ENCODE measurements at places on chromosomes 1 and 21.

DNA sequence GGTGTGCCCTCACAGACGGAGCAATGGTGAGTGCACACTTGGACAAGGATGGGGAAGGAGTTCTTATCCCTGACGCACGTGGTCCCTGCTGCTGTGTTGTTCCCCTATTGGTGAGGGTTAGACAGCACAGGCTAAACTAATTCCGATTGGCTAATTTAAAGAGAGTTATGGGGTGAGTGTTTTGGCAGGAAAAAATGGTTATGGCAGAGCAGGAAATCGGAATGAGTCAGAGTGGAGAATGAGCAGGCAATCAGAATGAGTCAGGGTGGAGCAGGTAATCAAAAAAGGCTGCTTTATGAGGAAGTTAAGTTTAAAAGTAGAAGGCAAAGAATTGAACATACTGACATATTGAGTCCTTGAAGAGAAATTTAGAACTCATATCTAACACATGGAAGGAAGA lies 100.5 kb downstream of the NGF start:
- DNase-seq: no peak

DNA sequence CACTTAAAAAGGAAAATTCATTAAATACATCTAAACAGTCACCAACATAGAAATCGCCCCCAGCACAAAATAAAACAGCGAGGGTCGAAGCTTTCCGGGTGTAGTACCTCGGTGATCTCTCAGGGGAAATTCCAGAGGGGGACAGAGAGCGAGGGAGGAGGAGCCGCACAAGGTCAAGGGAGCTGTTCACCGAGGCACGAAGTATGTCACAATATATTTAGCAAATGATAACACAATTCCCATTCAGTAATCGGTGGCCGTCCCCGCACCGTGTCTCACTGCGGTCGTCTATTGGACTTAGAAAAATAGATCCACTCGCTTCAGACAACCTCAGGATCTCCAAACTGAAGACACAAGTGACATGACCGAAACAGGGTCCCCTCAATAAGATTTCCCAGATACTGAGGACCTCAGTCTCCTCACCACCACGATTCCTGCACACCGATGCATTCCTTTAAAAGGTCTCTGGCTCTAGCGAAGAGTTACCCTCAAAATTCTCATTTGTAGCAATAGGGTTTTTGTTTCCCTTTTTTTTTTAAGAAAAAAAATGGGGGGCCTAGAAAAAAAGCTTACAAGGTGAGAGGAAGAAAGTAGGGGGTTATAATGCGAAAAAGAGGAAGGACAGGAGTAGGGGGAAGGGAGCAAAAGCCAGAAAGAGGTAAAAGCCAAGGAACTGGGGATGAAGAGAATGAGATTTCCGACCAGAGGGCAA lies 1.1 kb downstream of the LPGAT1 start:
- no peak for DNase-seq

GRCh38 chr1:214004014-214004413 lies 16.2 kb downstream of the PROX1 start:
- DNase-seq: no peak

GRCh38 chr1:24939675-24940193 lies 9.7 kb upstream of the RUNX3 start:
- DNase-seq: no peak

DNA sequence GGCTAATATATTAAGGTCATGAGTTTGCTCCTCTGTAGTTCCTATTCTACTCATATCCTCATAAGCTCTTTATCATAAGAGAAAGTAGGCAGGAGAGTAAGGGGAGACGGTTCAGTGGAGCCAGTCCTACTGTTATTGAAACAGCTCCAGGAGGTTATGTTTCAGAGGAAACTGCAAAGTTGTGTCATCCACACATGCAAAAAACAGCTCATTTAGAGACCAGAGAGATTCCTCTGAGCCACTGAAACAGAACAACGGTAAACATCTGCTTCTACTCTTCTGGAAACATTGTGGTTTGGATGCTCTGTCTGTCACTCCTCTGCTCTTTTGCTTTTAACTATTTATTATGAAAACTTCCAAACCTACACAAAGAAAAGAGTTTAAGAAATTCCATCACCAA lies 66.3 kb upstream of the PPP2R5A start:
- no peak for DNase-seq

DNA sequence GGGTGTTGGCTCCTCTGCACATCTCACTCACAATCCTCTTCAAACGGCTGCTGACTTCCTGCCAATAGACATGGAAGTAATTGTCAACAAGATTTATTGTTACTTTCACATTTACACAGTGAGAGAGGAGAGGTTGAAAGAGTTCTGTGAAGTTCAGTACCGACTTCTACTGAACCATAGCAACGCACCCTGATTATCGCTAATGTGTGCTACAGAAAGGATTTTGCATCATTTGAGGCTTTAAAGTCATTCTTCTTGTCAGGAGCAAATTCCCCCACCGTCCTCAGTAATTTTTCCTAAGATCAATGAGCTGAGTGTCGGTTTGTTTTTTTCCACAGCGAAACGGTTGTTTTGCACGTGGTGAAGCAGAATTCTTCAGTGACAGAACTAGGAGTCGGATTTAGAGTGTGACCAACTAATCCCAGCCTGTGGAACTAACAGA lies 361.0 kb downstream of the ADGRL2 start:
- no peak for DNase-seq

DNA sequence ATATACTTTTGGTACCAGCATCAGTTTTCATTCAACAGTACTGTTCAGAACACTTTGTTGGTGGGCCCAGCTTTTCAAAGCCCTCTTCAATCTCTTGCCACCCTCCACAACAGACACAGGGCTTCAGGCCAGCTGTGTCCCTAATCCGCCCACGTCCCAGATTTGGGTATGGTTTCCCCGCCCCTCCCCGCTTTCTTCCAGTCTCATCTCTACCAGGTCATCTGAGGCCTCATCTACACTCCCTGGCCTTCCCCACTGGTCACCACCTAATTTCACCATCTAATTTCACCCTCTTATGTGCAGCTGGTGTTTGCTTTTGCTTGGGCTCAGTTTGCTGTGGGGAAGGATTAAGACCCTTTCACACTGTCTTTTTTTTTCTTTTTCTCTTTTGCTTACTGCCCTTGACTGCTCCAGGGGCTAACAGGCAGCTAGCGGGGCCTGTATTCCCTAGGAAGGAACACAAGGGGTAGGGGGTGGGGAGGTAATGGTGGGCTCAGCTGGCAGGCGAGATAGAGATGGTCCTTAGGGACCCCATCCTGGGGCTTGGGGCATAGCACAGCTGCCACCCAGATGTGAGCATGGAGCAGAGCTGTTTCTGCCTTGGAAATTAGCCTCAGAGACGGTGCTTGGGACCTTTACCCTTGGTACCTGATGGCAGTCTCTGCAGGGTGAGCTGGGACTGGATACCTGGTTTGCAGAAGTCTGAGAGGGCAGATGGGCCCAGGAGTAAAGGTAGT lies 3.8 kb upstream of the EPB41 start:
- no peak for DNase-seq

DNA sequence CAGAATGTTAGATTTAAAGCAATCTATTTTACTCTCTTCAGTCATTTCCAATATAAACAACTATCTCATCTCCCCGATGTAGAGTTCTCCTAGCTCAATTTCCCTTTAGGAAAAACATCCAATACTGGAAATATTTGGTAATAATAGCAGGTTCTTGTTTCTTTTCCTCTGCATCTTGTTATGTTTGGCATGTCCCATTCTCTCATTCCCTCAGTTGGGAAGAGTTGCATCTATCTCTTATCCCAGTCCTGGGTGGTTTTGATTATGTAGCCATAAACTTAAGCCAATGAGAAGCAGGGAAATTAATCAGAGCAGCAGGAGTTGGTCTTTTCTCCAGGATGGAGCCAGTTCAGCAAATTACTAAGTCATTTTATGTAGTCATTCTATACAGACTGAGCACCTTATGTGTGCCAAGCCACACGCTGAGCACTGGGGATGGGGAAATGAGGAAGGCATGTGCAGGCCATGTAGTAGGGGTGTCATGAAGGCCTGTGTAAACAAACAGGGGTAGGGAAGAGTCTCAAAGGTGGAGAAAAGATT lies 418.2 kb upstream of the NFIA start:
- no peak for DNase-seq

DNA sequence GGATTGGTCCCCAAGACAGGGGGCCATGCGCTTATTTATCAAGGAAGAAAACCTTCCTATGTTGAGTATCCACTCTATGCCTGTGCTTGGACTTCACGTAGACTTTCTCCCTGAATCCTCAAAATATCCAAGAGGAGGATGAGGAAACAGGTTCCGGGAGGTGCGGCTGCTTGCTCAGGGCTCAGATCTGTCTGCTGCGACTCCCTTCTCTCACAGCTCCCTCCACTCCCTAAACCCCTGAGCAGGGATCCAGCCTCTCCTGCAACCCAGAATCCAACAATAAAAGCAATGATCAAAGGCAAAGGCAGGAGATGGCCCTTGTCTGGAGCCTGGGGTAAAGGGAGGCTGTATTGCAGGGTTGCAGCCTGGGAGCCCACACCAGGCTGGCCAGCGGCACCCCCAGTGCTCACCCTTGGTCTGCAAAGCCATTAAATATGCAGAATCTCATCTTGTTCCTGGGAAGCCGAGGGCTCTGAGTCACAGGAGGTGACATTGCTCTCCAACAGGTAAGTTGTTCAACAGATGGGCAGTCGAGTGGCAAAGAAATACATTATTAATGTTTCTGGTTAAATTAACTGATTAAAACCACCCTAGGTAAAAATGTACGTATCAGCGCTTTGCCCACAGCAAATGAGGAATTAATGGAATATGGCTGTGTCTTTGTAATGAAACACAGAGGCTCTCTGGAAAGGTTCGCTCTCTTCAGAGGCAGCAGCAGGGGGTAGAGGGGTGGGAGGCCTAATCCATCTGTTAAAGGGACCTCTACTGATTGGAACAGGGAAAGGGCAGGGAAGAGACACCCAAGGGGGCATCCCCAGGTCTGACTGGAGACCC lies 111.5 kb downstream of the GRIK3 start:
- no peak for DNase-seq

GRCh38 chr1:59046730-59047157 lies 250.2 kb upstream of the FGGY start:
- no peak for DNase-seq

DNA sequence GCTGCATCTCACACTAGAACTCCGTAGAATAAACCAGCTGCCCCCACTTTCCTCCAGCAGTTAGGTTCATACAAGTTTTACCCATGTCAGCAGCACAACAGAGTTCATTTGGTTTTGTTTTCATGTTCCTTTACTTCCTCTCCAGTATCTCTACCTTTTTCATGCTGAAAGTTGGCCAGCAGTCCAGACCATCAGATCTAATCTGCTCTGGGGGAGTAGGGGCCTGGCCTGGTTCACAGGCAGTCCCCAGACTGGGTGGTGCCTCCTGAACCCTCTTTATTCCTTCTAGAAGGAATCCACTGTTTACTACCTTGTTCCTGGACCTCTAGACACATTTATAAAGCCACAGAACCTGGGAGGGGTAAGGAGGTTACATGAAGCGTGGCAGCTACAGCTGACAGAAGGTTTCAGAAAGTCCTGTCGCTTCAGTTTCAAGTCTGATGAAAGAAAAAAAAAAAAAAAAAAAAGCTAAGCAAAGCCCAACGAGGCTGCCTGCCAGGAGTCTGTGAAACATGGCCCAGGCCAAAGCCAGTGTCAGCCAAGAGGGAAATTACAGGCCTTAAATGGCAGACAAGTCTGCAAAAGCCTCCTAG lies 184.6 kb upstream of the JUN start:
- peak; percentile 26 for DNase-seq

GRCh38 chr21:29025328-29025713 lies 853 bp downstream of the USP16 start:
- DNase-seq: no peak

GRCh38 chr1:117271959-117272358 lies 61.2 kb upstream of the VTCN1 start:
- no peak for DNase-seq

GRCh38 chr1:110593902-110594301 lies 12.3 kb downstream of the KCNA2 start:
- no peak for DNase-seq

DNA sequence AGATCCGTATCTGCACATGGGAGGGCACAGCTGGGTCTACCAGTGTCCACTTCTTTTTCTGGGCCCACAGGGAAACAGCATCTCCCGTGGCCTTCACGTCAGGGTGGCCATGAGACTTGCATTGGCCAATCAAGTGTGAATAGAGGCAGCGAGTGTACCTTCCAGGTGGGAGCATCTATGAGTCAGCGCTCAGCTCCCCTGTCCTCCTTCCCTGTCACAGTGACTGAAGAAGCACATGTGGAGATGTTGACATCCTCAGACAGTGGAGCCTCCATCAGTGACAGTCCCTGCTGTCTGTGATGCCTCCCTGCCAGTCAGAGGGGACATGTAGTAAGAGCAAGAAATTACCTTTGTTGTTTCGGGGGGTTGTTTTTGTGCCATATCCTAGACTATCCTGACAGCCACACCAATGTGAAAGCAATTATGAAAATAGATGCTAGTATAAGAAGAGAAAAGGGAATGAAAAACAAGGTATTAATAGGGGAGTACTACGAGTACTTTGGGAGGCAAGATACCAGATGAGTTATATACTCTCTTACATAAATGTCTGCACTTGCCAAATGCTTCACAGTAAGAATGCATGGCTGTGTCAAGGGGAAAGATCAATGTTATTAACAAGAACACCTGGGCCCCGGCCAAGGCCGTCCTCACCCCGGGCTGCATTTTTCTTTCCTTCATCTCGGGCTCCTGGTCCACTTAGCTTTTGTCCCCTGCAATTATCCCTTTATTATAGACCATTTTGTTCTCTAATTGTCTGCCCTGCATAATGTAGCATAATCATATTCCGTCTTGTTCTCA lies 86.0 kb downstream of the MATN1 start:
- no peak for DNase-seq

DNA sequence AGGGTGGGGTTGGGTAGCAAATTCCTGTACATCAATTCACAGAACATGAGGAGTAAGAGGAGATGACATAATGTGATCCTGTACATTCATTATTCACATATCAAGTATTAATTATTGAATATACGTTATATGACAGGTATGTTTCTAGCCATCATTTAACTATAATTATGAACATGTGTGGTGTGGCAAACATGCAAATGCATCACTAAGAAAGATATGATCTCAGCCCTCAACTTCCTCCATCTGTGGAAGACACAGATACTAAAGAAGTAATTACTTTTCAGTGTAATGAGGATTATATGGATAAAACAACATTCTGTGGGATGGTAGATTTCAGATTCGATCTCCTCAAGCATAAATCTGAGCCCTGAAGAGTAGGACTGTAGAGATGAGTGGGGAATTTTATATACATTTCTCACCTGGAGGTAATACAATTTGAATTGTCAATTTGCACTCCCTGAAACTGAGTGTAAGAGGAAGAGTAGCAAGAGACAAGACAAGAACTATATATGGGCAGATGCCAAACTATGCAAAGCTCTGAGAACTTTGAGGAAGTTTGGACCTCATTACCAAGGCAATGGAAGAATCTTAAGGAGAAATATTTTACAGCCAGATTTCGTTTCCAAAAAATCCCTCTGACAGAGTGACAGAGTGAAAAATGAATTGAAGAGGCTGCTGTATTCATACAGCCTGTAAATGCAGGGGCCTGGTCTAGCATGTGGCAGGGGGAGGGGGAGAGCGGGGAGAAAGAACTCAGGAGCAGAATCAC lies 275.5 kb downstream of the TPR start:
- no peak for DNase-seq

- DNase-seq: no peak
Measured at GRCh38 chr21:46117586-46118315, 19.8 kb downstream of the COL6A2 start.

- DNase-seq: no peak
Measured at GRCh38 chr21:8993943-8994639, 1527.3 kb upstream of the TPTE start.

GRCh38 chr1:11068600-11069473 lies 9.0 kb upstream of the SRM start:
- no peak for DNase-seq

- DNase-seq: no peak
Measured at GRCh38 chr1:199861020-199861795, 166.3 kb upstream of the NR5A2 start.

- no peak for DNase-seq
Measured at GRCh38 chr21:38244407-38244787, 12.4 kb upstream of the KCNJ15 start.

Data from hypothalamus (tissue), 51 donors.